Stimulated activated CD4-positive, alpha-beta T cell treated with anti-CD3 and anti-CD28 coated beads, Interleukin-4, amount 100 ng/mL, for 4 hours (primary cell): ENCODE measurements at places on chromosomes 3 and 15.
A peak's percentile ranks its signal among the peaks of the same experiment; 100 is the strongest.

DNA sequence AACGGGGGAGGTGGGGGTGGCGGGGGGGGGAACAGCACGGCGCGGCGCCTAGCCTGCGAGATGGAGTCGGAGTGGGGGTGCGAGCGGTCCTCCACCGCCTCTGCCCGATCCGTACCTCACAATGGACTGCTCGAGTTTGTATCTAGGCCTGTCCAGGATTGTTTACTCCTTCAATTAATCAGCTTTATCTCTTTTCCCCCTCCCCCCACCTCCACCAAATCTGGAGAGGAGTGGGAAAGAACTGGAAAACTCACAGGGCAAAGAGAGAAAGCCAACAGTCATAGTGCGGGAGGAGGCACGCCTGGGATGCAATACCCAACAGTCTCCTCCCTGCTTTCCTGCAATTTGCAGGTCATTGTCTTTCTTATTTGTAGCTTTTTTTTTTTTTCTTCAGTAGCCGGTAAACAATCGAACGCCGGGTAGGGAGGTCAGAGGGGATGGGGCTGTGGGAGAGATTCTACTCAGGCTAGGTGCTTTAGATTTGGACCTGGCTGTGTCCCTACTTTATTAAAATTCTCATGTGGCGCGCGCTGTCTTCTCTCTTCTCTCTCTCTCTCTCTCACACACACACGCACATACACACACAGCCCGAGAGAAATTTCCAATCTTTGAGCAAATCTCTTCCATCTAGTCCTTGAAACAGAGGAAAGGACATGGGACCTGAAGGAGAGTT, 6.9 kb upstream of the MEIS2 start:
- DNase-seq, result no peak

- DNase-seq, result no peak
These were observed 290.5 kb upstream of the GADL1 start for GRCh38 chr3:31185062-31185357.

DNA sequence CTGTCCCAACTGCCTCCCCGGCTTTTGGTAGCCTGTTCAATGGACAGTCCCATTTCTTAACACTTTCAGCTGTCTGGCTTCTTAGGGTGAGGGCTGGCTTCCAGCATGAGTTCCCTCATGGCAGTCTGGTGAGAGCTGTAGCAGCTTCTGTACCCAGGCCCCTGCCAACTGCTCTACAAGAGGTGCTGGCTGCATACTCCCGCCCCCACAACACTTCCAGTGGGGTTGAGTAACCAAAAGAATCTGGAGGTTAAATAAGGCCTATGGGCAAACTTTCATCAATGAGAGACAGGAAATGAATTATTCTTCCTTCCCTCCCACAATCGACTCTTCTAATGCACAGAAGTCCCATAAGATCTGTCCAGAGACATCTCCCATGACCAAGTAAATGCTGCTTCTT, 145.0 kb downstream of the NEK10 start:
- DNase-seq, result no peak

DNA sequence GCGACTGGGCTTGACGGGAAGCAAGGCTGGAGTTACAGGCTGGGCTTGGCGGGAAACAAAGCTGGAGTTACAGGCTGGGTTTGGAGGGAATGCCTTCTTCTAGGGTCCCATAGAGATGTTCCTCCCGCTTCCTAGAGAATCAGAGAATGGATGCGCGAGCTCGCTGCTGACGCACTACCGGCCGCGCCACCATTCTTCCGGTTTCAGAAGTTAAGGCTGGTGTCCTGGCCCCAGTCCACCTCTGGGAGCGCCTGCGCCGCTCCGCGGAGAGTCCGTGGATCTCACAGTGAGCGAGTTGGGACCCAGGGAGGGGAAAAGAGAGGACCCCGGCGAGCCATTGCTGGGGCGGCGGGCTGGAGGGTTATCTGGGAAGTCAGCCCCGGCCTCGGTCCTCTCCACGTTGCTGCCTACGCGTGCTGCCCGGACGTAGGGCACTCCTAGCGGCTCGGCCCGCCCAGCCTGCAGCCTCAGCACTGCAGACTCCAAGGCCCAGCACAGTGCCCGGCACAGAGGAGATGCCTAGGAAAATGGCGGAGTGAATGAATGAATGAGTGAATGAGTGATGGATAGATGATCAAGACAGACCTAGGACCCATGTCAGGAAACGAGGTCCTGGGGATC, at the start of gene ZNF502:
Gene ZNF502, plus strand, starts transcription at position 206 of the 621 bp plus-strand sequence. CDS start 7,602 bp downstream, outside the sequence.
- peak; percentile 62 for DNase-seq

DNA sequence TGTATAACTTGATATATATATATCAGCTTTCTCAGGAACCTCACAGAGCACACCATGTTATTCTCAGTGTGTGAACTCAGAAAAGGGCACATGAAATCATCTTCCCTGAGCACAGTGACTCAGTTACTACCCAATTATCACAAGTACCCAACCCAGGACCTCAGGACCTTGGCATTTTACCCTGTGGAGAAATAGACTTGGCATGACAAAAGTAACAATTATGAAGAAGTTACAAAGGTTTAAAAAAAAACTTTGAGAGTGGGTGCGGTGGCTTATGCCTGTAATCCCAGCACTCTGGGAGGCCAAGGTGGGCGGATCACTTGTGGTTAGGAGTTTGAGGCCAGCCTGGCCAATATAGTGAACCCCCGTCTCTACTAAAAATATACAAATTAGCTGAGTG, 52.4 kb downstream of the ONECUT1 start:
- DNase-seq, result no peak

DNA sequence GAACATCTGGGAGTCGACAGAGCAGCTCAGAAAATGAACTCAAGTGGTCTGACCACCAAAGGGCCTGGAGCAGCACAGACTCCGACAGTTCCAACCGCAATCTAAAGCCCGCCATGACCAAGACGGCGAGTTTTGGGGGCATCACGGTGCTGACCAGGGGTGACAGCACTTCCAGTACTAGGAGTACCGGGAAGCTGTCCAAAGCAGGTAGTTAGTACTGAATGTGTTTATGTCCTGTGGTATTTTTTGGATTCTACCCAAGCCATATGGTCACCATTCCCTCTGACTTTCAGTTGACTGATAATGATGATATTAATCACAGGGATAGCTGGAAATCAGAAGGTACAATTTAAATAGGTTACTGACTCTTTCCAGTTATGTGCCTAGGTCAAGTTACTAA, 82.3 kb downstream of the ARPP21 start:
- DNase-seq, result no peak

DNA sequence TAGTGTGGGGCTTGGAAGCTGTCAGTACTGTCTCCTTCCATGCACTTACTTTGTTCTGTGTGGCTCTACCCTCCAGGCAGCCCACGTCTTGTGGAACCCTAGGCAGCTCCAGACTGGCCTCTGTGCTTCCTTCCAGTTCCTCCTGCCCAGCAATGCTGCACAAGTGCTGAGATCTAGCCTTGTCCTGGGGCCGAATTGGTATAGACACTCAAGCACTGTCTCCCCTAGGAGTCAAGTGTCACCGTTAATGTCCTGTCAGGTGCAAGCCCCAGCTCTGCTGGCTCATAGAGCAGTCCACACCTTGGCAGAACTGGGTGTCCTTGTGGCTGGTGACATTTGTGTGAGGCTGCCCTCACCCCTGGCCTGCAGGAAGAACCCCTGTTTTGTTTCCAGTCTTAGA, 130.1 kb downstream of the EEFSEC start:
- no peak for DNase-seq

- DNase-seq, result no peak
These were observed 128.2 kb upstream of the MEF2A start for GRCh38 chr15:99437315-99438223.

DNA sequence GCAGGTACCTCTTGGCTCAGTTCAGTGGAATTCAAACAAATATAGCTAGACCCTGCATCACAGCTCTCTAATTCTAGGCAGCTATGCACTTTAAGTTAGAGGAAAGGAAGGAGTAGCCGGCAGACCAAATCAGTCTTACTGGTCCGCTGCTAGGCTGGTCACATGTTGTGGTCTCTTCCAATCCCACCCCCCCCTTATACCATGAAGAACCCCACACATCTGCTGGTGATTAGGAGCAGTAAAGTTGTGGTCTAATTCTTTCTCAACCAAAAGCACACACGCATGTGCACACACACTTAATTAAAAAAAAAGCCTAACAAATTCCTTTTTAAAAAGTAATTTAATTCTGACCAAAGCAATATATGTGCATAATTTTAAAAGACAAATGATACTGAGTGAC, 16.7 kb upstream of the SH3GL3 start:
- no peak for DNase-seq

GRCh38 chr3:16767006-16767405, 117.7 kb upstream of the PLCL2 start:
- no peak for DNase-seq

GRCh38 chr15:77634266-77634962, 1.7 kb upstream of the LINGO1 start:
- peak; percentile 62 for DNase-seq

DNA sequence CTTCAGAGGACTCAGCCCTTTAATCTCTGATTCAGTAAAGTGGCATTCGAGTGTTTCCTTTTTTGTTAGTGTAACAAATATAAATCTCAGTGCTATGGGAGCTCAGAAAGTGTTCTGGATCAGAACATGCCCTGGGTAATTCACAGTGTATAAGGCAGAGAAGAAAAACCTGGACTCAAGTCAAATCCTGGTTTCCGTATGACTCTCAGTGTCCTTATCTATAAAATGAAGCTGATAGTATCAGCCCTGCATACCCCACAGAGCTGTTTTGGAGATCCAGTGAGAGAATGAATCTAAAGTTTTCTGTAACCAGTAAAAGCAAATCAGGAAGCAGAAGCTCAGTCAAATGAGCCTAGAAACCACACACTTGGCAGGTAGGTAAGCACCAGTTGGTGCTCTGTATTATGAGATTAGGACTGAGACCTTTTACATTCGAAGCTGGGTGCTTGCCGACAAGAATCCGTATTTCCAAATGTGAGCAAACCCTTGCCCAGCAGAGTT, 67.2 kb downstream of the IL1RAP start:
- no peak for DNase-seq

- DNase-seq, result no peak
These were observed 46.5 kb downstream of the PTPN9 start for GRCh38 chr15:75532413-75533250.

GRCh38 chr3:55486857-55487380, at the start of gene WNT5A:
Gene WNT5A (minus strand): TSS chr3:55487306. CDS start chr3:55486985, 321 bp downstream.
- no peak for DNase-seq

DNA sequence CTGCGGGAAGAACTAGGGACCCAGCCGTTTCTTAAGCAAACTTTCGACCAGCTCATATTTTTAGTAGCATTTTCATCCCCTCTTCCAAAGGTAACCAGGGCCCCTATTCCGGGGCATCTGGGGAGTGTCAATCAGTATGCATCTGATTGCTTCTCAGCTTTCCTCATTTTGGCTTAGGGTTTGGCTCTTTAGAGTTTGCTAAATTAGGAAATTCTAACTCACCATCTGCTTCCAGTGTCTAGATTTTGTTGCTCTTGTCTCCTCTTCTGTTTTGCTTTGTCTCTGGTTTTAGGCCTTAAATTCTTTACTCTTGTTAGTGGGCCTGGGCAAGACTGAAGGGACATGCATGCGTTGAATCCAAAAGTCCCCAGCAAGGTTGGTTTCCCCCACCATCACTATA, 9.6 kb upstream of the ABTB1 start:
- DNase-seq, result no peak

DNA sequence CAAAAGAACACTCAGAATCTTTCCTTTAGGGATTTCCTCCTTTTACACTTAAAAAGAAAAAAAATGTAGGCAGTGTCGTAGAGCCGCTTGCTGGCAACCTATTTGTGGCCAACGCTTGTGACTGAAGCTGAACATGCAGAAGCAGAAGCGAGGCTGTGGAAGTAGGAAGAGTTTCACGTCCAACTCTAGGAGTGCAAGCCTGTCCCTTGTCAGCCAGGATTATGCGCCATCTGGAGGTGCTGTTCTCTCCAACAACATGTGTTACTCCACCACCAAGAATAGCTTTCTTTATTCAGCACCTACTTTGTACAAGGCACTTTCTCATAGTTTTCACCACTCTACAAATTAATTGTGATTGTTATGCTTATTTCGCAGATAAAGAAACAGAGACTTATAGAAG, 223.2 kb upstream of the LMCD1 start:
- no peak for DNase-seq

DNA sequence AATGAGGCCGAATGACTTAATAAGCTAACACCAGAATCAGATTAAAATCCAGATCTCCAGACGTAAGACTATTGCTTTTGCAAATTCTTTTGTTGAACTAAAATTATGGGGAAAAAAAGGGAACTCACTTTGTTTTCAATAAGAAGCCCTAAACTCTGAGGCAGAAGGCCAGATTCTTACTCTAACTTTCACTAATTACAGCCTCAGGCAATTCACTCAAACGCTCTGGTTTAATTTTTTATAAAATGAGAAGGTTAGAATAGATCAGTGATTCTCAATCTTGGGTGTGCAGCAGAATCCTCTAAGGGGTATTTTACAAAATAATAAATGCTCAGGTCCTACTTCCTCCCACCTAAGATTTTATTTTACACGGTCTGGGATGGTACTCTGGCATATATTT, 38.1 kb downstream of the C3orf70 start:
- DNase-seq, result no peak

- DNase-seq, result no peak
These were observed 461.8 kb downstream of the RAP2B start for GRCh38 chr3:153623834-153624233.

DNA sequence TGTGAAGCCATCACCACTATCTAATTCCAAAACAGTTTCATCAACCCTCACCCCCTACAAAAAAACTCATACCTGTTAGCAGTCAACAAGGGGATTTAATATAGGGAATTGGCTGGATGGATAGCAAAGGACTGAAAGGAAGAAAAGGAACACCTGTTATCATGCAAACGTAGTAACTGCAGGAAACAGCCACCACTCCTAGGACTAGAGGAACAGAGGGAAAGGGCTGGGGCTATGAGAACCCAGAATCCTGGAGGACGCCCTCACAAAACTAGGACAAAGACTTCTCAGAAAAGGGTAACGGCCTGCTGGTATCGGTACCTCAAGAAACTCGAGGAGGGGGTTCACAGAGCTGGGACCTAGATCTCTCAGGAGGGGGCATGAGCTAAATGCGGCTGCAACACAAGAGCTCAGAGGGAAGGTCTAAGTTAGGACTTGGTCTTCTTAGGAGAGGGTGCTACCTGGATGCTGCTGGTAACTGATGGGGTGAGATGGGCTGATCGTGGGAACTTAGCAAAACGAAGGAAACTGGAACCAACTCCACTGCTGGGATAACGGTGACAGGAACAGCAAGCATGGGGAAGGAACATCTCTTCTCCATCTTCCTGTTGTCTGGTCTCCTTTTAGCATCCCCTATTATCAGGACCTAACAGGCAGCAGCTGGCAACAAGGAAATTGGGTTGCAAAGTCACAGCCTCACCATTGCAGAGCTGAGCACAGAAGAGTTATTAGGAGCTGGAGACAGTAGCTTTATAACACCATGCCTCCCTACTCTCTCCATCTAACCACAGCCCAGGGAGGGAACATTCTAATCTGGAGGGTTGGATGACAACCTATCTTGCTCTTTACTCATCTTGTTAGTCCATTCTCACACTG, 147.7 kb downstream of the UACA start:
- DNase-seq, result no peak

GRCh38 chr3:20013396-20013795, 1.3 kb upstream of the PP2D1 start:
- no peak for DNase-seq
